Stimulated activated effector memory CD8-positive, alpha-beta T cell treated with anti-CD3 and anti-CD28 coated beads, Interleukin-12 subunit alpha, Interleukin-12 subunit beta, amount 100 ng/mL, for 72 hours (primary cell): ENCODE measurements at places on chromosomes 2 and 18.

- DNase-seq: no peak
These were observed 83.3 kb upstream of the CD28 start for GRCh38 chr2:203623096-203623495.

DNA sequence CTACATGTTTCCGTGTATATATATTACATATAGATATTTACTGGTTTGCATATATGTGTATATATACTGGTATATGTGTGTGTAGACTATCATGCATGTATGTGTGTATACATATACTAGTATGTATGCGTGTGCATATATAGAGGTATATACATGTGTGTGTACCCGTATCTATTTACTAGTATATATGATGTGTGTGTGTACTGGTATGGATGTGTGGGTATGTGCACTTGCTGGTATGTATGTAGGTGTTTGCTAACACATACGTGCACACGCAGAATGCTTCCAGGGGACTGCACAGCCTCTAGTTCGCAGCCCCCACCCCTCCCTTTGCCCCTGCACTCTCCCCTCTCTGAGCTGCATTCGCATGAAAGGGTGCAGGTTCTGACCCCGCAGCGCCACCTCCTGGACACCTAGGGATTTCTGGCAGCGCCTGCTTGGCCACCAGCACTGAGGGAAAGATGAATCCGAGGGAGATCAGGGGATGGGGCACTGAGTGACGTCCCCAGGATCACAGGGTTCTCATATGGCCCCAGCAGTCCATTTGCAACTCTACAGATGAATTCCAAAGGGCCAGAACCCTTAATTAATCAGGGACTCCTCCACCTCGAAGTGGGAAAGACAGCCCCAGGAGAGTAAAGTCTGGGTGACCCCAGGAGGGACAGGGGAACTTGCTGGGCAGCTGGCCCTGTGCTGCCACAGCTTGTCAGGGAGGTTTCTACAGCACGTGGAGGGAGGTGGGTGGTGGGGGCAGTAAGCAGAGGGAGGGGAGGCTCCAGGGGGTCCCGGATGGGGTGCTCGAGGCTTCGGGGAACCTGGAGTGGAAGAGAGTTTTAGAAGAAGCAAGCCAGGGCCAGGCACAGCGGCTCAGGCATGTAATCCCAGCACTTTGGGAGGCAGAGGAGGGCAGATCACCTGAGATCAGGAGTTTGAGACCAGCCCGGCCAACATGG lies 66.8 kb upstream of the ASAP2 start:
- peak; percentile 66 for DNase-seq

DNA sequence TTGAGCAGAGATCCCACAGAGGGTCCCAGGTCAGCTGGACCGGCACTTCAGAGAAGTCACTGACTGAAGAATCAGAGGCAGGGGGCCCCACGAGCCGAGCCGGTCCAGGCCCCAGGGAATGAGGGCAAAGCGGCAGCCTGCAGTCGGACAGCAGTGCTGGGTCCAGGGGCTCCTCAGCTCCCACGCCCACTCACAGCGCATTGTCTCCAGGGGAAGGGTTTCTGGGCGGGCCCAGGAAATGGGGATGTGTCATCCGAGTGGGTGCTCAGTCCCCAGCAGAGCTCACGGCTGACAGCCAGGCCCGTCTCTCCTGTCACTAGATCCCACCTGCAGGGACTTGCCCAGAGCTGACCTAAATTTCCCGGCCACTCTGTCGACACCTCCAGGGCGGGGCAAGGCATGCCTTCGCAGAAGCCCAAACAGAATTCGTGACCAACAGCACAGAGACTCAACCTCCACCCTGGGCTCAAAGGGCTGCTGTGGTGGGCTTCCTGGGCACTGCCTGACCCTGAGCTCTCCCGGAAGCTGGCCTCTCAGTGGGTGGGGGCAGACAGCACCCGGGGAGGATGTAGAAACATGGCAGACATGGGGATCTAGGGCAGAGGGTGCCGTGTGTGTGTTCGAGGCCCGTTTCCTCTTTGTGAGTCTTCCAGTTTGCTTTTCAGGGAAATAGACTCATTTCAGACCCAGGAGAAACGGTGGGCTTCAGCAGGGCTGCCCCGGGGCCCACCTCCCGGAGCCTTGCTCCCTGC lies 42.1 kb upstream of the TAF1B start:
- no peak for DNase-seq

- no peak for DNase-seq
These were observed 79.4 kb upstream of the MAP4K3 start for GRCh38 chr2:39516347-39517101.

DNA sequence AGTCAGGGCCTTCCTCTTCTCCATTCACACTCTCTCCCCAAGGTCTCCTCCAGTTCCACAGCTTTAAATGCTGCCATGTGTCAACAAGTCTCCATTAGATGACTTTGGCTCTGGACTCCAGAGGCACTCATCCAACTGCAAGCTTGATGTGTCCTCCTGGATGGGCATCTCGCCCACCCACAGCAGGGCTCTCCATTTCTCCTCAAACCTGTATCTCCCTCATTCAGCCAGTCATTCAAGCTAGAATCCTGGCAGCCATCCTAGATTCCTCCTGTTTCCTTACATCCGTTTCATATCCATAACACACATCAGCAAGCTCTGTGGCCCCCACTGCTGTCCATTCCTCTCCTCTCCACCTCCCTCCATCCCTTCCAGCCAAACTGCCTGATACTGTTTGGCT lies 88.4 kb upstream of the AFF3 start:
- DNase-seq: no peak

- no peak for DNase-seq
These were observed 189.4 kb upstream of the ARL4C start for GRCh38 chr2:234686088-234686890.

- no peak for DNase-seq
These were observed 92.5 kb downstream of the BARD1 start for GRCh38 chr2:214716811-214717560.

DNA sequence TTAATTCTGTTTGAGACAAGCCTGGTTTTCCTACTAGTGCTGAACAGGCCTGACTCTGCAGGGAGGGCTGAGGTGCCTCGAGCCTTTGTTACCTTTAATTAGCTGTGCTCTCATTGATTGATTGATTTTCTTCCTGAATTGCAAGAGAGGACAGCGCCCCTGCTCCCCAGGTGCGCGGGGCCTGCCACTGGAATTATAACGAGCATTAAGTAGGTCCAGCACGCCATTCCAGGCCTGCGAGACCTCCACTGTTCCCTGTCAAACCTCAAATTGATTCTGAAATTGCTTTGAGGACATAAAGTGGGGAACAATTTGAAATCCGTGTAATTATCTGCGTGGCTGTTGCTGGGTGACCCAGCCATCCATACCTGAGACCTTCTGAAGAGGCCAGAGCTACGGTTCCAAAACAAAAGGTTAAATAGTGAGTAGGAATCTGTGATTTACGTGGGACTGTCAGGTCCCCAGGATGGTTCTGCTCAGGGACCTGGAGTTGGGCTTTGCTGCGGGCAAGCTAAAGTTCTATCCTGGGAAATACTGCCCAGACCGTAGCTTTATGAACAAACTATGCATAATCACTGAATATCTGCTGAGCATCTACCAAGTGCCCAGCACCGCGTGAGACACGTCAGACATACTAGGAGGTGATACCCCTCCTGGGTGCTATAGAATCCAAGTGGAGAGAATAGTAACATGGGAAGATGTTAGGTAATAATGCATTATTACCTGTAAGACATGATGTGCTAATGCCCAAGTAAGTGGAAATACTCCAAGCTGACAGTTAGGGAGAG lies 104.1 kb downstream of the ZBTB7C start:
- DNase-seq: no peak

GRCh38 chr2:28702415-28702861 lies 49.2 kb upstream of the PPP1CB start:
- DNase-seq: no peak

GRCh38 chr2:109674894-109675534 lies 60.9 kb downstream of the SOWAHC start:
- no peak for DNase-seq

DNA sequence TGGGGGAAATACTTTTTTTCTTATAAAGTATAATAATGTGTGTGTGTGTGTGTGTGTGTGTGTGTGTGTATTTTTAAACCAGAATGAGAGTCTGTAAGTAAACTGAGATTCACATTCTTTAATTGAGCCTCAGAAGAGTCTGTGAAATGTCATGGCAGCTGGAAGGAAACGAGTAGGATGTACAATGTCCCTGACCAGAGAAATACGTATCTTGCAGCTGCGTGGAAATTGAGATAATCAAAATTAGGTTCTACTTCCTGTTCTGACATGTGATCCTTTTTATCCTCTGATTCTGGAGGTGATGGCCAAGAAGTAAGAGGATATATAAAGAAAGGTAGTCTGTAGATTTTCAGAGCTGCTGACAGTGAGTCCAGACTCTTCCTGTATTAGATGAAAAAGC lies 50.0 kb downstream of the SH3RF3 start:
- DNase-seq: no peak

GRCh38 chr18:68714366-68714711 lies 569 bp downstream of the TMX3 start:
- DNase-seq: no peak

DNA sequence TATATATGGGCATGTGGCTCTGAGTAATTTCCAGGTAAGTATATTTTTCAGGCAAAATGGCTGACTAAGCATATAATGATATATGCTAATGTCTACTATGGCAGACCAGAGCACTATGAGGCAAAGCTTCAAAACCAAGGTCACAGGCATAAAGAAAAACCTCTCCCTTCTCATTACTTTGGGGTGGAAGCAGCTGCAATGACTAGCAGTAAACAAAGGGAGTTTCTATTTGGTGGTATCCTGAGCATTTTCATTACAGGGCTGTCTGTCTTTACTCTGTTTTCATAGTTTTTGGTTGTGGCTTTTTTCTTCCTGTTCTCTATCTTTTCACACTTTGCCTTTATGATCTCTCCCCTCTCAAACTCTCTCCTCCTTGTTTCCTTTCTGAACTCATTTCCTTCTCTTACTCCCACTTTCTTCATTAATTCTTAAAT lies 15.6 kb downstream of the PDE6D start:
- DNase-seq: no peak

DNA sequence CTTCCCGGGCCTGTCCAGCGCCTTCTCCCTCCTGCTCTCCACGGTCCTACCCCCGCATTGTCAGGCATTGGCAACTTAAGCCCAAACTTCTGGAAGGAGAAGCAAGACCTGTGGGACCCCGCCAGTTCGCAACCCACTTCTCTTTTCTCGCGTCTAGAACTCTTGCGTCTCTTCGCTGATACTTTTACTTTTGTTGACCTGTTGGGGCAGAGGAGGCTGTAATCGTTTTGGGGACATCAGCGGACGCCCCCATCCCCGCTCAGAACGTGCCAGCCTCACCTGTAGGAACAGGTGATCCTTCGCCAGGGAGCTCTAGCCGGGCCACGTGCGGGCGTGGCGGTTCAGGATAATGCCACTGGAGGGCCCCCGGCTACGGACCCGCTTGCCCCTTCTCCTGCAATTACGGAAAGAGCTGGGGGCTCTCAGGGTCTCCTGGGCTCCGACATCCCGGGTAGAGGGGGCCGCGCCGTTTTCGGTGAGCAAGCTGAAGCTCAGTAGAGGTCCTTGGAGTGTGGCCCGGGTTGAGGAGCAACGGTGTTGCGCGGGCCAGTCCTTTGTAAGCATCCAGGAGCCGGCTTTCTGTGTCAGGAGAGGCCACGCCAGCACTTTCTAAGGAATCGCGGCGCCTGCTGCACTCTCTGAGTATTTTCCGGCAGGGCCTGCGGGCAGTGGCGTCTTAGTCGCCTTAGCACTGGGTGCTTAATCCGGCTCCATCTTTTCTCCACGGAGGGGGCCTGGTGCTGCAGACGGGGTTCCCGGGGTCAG lies 1.6 kb downstream of the MTCL1 start:
- DNase-seq: no peak

- no peak for DNase-seq
These were observed 136.6 kb upstream of the ASB18 start for GRCh38 chr2:236400594-236401360.

DNA sequence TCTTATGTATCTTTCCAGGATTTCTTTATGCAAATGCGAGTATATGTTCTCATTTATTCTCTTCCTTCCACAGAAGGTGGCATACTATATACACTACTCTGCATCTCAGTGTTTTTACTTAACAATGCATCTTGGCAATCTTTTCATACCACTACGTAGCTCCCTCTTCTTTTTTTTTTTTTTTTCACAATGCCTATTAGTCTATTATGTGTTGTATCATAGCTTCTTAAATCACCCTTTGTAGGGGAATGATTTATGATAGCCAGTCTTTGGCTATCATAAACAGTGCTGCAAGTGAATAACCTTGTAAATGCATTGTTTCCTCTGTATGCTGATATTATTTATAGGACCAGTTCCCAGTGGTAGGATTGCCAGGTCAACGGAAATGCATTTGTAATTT lies 204.2 kb downstream of the BABAM2 start:
- DNase-seq: no peak

DNA sequence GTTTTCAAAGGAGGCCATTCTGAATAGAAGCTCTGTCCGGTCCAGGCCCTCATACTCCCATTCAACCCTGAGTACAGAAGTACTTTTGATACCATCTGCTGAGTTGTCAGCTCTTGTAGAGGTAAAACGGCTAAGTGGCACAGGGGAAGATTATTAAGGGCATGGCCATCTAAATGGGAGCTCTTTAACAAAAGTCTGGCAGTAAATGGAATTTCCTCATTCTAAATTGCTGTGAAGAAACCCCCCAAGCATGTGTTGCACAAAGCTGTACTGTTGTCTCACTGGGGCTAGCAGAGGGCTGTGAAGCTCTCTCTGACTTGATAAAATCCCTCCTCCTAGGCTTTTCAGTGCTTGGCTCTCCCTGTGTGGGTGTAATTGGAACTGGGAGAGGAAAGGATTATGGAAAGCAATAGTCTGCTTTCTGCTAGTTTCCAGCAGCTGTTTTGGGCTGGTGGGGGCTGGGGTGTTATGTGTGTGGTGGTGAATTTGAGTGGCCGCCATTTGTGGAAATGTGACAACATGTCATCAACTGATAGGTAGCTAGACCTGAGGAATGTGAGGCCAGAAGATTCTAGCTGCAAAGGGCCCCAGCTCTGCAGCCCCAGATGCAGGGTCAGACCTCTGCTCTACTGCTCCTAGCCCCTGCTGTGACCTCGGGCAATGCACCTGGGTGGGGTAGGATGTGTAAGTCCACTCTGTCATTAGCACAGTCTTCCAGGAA lies 65.1 kb downstream of the MAP4K4 start:
- no peak for DNase-seq

DNA sequence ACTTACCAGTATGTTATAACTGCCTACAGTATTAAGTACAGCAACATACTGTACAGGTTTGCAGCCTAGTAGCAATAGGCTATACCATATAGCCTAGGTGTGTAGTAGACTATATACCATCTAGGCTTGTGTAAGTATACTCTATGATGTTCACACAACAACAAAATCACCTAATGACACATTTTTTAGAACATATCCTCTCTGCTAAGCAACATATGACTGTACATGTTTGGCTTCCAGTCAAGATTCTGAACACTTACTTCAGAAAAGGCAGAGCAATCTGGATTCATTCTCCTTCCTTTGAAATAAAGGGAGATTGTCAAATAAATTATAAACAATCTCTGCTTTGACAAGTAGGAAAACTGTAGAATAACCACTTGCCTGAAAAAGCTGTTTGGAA lies 81.8 kb downstream of the EXOC6B start:
- no peak for DNase-seq

DNA sequence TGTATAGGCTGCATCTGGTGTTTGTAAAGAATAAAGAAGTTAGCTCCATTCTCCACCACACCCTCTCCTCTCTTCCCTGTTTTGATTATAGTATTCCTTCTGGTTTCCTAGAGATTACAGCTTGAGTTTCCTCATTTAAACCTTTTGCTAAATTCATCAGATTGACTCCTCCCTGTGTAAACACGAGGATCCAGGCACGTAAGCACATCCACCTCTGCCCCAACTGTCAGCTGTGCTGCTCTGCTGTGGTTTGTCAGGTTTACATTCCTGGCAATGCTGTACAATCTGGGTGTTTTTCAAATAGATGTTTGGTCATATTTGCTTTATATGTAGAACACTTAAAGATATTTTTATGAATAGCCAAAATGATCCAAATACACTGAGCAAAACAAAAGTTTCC lies 302.8 kb downstream of the PTGR3 start:
- DNase-seq: no peak
